ENCODE measurements at places on chromosomes 12 and 14.

- no peak for DNase-seq
Measured at GRCh38 chr12:2919249-2919648, 28.6 kb downstream of the TULP3 start.

GRCh38 chr12:110105159-110105558 lies 19.0 kb upstream of the IFT81 start:
- DNase-seq = no peak

DNA sequence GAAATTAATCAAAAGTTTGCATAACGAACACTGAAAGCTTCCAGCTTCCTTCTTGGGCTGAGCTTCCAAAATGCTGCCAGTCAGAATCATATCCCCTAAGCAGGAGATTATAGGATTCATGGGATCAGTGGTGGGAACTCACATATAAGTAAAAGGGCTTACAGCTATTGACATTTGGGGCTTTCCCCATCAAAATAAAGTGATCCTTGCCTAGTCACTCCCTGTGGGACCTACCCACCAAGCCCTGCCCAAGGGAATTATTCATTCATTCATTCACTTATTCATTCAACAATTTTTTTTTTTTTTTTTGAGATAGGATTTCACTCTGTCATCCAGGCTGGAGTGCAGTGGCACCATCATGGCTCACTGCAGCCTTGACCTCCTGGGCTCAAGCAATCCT lies 47.5 kb upstream of the NR1H4 start:
- no peak for DNase-seq

- no peak for DNase-seq
Measured at GRCh38 chr14:23793532-23793931, 157.4 kb downstream of the DHRS2 start.

GRCh38 chr12:66119229-66119869 lies 11.2 kb downstream of the LLPH start:
- DNase-seq = no peak

DNA sequence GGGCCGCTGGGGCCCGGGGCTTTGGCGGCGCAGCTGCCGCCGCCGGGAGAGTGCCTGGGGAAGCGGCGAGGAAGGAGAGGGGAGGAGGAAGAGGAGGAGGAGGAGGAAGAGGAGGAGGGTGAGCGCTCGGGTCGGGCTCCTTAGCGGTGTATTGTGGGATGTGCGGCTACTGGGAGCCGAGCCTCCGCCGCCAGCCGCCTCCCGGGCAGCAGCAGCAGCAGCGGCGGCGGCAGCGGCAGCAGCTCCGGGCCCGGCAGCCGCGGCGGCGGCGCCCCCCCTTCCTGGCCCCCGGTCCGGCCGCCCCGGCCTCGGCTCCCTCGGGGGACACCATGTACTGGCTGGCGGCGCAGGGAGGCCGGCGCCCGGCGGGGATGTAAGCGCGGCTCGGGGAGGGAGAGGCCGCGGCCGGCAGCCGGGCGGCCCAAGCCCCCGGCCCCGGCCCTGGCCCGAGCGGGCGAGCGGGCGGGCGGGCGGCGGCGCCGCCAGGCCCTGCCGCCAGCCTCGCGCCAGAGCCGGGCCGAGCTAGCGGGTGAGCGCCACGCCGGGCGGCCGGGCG lies at the start of gene SETD1B:
Gene SETD1B (plus strand): TSS at position 149 of the 556 bp plus-strand sequence. CDS start 729 bp downstream, outside the sequence.
- peak; percentile 47 for DNase-seq

All from SW 1271 (cell line).